ENCODE measurements at places on chromosomes 7 and 10.

DNA sequence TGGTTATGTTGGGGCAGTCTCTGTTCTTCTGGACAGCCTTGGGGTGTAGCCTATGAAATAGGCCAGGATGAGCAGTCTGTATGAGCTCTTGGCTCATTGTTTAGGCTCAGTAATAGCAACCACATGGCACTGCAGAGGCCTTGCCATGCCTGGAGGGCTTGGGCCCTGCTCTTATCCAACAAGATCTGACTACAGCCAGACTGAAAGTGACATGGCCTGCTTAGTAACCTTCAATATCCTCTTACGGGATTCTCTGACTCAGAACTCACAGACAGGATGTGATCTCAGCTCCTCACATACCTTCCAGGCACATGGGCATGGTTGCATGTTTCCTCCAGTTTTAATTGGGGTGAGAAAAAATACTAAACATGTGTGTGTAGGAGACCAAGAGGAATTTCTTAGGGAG is 289.3 kb downstream of the PTEN start:
- DNase-seq = peak; percentile 49

DNA sequence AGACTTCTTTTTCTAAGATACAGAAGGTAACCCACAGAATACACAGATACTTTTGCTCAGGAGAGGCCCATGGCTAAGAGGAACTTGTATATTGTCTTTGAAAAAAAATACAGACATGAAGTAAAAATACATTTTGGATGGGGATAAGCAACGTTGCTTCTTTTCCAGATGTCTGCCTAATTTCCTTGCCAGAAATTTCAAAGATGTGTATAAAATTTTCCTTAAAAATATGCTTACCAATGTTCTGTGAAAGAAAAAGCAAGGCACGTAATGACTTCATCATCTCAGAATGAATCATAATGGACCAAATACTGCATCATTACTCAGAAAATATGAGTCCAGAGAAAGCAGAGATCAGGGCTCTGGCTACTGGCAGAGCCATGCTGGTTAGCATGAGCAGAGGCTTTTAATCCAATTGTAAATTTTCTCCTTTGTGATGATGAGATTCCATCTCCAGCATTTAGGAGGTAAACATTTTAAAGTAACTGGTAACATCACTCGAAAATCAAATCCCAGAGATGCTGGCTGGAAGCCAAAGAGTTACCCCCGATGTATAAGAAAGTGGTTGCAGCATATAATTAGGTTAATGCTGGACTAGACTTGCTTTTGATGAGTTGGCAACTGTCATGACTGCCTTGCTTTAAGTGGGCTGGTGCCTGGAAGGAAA is 272.5 kb downstream of the SEMA3A start:
- no peak for DNase-seq

- no peak for DNase-seq
Observed at GRCh38 chr10:76778914-76779795, 858.5 kb downstream of the KCNMA1 start.

DNA sequence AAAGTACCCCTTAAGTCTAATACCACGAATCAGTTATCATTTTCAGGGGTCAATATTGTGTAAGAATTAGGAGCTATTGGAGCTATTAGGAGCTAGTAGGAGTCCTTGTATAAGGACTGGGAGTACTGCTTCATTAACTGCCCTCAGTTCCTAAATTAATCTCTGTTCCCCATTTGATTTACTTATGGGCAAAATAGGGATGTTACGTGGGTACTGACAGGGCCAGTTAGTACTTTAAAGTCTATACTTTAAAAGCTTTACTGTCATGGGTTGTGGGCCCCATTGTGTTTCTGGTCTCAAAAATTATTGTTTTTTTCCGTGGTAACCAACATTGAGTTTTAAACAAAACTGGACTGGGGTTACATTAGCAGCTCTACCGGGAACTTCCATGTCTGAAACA is 60.3 kb downstream of the PRKAR2B start:
- no peak for DNase-seq

- DNase-seq = peak; percentile 43
Observed at GRCh38 chr7:138008588-138009349, 6.9 kb upstream of the CREB3L2 start.

- DNase-seq = no peak
Observed at GRCh38 chr7:129857313-129857712, 95.4 kb downstream of the UBE2H start.

- DNase-seq = no peak
Observed at GRCh38 chr10:12088919-12089318, 20.2 kb downstream of the DHTKD1 start.

DNA sequence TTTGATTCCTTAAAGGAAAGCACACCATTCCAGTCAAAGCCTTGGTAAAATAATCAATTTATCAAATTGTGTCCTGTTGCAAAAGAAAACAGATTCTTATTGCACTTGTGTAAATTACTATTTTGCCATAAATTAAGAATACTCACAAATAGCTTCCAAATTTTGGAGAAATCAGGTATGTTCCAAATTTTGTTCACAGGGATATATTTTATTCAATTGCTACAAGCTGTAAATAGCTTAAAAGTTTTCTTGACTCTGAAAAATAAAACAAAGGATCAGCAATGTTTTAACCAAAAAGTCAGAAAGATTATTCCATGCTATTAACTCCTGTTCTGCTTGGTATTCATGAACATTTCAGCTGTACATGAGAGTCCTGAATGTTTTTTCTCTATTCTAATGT is 47.4 kb upstream of the CHST3 start:
- no peak for DNase-seq

Measured in activated CD4-positive, alpha-beta T cell treated with anti-CD3 and anti-CD28 coated beads, Interleukin-2, amount 10 ng/mL, durations not matched to agents 7 days and 5 days (primary cell).